ENCODE measurements at places on chromosomes 16 and 17.

DNA sequence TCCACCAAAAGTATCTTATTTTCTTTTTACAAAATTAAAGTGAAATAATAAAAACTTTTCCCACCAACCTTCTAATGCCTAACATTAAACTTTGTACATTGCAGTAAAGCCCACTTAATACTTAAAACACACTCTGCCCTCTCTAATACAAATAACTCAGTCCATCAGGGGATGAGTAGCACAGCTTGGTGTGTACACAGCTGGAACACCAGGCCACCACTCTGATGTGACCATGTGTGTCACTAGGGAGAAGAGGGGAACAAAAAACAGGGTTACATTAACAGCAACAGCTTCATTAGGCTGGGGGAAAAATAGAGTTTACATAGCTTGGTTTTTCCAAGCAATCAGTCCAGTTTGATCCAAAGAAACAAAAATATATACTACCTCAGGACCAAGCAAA lies 295.0 kb downstream of the CEP112 start:
- DNase-seq = no peak

DNA sequence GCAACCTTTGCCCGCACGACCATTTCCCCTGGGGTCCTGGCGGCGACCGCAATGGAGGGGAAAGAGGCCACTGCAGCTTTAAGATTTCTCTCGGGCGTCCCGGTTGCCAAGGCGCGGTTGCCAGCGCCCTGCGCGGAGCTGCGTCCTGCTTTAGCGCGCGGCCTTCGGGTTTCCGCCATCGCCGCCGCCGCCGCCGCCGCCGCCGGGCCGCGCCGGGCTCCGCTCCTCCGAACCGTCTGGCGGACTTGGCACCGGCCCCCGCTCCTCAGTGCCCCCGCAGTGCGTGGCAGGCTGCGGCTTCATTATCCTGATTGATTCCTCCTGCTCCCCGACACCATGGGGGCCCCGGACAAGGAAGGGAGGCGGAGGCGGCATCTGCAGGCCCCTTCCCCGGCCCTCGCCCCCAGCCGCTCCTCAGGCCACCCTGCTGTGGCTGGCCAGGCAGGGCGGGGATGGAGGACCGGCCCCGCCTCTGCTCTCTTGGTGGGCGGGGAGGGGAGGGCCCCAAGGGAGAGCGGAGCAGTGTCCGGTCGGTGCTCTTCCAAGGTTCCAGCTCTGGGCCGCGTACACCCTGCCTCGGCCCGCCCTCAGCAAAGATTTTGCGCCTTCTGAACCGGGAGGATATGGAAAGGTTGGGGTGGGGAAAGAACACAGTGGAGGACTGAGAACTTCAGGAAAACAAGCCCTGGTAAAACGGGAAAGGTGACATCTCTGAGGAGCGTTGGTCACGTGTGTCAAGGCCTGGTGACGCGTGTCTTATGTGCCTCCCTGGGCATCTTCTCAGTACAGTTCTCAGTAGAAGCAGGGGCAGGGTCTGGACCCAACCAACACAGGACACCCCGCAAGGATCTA lies 34.0 kb downstream of the NEUROD2 start:
- peak; percentile 60 for DNase-seq

DNA sequence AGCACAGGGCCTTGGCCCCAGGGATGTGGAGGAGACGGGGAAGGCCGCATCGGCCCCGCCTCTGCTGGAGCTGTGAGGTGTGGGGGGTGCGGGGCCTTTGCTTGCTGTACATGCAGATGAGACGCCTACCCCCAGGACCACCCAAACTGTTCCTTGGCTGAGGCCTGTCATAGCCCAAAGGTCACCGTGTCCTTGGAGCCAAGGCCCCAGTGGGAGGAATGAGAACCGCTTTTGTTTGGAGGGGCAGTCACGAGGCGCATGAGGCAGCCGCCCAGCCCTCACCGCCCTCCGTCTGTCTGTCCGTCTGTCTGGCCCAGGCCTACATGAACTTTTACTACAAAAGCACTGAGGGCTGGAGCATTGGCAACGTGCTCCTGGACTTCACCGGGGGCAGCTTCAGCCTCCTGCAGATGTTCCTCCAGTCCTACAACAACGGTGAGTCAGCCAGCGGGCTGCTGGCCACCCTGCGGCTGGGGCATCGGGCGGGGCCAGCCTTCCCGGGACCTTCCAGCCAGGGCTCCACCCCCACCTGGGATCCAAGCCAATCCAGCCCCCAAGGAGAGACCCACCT lies 8.8 kb downstream of the TAX1BP3 start:
- no peak for DNase-seq

GRCh38 chr16:84369105-84369504 lies 767 bp downstream of the ATP2C2 start:
- DNase-seq = no peak

DNA sequence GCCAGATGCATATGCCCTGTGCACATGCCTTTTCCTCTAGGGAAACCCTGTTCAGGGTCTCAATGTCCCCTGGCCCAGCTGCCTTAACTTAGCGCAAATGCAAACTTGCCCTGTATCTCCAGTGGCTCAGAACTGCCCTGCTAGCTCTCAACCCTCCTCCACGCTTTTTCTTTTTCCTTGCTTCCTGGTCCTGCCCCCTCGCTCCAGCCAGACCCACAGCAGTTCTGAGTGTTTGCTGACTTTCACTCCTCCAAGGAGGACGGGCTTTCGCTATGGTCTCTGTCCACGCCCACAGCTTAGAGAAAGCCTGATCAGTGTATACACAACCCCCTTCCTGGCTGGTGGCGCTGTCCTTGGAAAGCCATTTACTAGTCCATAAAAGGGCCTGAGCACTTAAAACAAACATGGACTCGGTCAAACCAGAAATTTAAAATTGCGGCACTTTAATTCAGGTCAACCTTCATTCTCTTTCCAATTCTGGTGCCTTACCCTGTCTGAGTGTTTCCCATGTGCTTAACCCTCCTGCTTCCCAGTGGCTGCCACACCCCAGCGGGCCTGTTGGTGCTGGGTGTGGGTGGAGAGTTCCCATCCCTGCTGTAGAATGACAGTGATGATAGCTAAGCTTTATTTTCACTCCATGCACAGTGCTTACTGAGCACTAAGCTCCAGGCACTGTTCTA lies 15.6 kb upstream of the TMEM98 start:
- peak; percentile 11 for DNase-seq
